ENCODE measurements at places on chromosomes 6 and 20.

DNA sequence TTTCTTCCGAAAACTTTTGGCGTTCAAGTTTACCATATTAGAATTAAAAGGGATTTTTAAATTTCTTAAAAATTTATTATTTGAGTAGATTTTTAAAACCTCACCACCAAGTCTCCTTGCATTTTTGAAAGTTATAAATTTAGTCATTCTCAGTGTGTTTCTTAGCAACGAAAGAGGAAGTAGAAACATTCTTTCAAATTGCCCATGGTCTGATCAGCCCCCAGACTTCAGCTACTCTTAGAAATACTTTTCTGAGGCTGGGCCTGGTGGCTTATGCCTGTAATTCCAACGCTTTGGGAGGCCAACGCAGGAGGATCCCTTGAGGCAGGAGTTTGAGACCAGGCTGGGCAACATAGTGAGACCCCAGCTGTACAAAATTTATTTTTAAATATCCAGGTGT lies 15.1 kb upstream of the RTF2 start:
- no peak for DNase-seq

GRCh38 chr6:45595010-45595851 lies 217.5 kb upstream of the SUPT3H start:
- DNase-seq: no peak

- no peak for DNase-seq
These were observed 332.3 kb downstream of the BCKDHB start for GRCh38 chr6:80438772-80439171.

- DNase-seq: no peak
These were observed 89.3 kb downstream of the ASXL1 start for GRCh38 chr20:32447136-32448027.

DNA sequence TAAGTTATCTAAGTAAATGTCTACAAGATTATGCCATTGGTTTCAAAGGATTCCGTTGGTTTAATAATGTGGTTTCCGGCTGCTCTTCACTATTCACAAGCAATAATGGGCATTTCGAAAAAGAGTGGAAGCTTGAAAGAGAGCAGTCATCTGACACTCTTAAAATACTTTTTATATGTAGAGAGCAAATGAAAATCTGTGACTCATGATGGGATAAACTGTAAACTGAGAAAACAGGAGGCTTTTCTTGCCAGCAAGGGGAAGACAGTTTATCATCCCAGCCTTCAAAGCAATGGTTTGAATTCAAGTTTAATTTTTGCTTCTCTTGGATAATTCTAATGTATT lies 145.7 kb downstream of the KHDC1L start:
- DNase-seq: no peak

DNA sequence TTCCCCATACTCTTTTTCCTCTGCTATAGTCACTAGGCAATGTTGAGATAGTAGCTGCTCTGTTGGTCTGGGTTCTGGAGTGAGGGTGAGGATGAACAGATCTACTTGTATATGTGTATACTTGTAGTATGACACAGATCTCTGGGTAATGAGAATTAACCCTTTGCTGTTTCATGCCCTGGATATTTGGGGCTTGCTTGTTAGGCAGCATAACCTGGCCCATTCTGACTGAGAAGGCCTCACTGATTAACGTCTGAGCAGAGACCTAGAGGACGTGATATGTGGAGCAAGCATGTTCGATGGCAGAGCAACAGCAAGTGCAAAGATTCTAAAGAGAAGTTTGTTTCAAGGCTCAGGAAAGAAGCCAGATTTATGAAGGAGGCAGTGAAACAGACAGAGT lies 94.4 kb downstream of the TRMT6 start:
- no peak for DNase-seq

DNA sequence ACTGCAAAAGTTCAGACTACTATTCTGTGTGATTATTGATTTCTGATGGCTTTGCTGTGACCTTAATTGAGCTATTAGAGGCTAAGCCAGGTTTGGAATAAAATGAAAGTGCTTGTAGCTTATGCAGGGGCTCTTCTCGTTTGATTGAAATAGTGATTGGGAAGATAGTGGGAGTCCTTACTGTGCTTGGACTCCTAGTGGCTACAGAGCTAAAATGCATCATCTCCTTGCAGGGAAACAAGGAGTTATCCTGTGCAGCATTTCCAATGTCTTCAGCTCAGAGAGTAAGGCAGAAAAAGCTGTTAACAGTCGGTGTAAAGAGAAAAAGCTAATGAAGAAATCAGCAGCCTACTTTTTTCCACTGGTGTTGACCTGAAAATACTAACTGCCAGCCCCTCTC lies 173.5 kb downstream of the SLC35F1 start:
- DNase-seq: no peak

DNA sequence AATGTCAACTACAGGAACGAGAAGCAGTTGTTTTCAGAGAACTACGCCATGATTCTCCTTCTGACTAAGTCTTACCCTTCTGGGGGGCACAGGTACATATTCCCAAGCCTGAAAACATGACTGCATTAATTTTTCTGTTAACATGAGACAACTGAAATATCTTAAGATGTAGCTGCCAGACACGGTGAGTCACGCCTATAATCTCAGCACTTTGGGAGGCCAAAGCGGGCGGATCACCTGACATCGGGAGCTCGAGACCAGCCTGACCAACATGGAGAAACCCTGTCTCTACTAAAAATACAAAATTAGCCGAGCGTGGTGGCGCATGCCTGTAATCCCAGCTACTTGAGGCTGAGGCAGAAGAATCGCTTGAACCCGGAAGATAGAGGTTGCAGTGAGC lies 21.7 kb downstream of the TBC1D20 start:
- no peak for DNase-seq

GRCh38 chr6:46407776-46408530 lies 83.3 kb downstream of the RCAN2 start:
- DNase-seq: no peak

DNA sequence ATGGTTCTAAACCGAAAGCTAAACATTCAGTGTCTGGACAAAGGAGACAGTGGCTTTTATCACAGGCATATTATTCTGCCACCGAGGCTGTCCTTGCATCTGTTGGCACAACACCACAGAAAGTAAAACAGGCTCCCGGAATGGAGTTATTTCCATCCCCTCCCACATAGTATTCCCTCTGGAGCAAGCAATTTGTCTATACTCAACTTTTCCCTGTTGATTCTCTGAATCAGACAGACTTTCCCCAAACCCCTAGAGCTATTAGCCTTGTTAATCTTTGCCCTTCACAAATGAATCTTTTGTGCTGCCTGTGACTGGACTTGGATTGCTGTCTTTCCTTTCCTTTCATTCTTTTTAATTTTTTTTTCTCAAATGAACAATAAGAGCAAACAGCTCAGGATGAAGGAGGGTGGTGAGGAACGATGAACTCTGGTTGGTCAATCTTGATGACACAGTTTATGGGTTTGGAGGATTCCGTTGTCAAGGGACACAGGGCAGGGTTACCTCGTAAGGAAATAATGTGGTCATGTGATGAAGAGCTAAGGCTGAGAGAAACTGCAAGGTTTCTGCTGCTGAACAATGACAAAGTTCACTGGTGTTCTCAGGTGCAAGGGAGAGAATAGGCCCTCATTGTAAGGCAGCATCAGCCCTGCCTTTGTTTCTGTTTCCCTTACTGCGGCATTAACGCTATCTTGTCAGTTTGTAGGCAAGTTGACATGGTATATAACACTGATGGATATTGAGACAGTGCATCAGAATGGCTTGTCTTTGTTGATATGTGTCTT lies 275.0 kb upstream of the BMP2 start:
- no peak for DNase-seq

DNA sequence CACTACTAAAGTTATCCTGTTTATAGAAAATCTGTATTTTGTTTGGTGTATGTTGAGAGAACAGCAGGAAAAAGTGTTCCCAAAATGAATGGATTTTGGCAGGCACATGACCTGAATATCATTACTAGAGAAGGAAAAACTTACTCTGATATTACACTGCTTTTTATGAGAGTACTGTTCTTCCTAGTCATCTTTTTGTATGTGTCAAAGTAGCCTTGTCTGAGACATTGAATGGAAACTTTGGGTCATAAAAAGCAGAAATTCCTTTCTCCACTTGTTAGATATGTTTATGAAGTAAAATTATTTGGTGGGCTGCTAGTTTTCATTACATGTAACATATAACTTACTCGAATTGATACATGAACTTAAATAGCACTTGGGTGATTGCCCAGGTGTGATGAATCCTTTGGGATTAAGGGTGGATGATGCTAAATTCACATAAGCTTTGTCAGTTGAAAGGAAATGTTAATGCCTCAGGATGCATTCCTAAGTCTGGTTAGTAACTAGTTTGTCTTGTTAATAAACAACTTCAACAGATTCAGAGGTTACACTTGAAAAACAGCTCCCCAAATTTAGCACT lies 206.7 kb downstream of the CENPW start:
- DNase-seq: no peak

GRCh38 chr6:170279426-170279825 lies 11.5 kb downstream of the DLL1 start:
- DNase-seq: no peak
